Activated T-cell treated with anti-CD3 and anti-CD28 coated beads, Interleukin-2, amount 50 U/mL, for 48 hours (primary cell): ENCODE measurements at places on chromosomes 4 and X.

DNA sequence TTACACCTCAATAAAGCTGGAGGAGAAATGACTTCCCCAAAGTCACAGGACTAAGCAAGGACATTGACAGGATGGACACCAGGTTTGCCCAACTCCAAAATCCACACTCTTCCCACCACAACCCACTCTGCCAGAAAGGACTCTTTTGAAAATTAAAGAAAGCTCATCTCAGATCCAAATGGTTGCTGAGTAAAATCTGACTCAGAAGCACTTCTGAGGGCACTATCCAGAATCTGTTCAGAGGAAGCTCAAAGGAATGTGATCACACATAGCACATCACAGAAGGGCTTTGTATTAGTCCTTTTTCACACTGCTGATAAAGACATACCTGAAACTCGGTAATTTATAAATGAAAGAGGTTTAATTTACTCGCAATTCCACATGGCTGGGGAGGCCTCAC is 155.5 kb downstream of the RAB28 start:
- no peak for DNase-seq

- no peak for DNase-seq
These were observed 108.1 kb downstream of the MGST2 start for GRCh38 chr4:139773560-139774318.

GRCh38 chr4:148800336-148800885 is 358.2 kb upstream of the NR3C2 start:
- DNase-seq: no peak

DNA sequence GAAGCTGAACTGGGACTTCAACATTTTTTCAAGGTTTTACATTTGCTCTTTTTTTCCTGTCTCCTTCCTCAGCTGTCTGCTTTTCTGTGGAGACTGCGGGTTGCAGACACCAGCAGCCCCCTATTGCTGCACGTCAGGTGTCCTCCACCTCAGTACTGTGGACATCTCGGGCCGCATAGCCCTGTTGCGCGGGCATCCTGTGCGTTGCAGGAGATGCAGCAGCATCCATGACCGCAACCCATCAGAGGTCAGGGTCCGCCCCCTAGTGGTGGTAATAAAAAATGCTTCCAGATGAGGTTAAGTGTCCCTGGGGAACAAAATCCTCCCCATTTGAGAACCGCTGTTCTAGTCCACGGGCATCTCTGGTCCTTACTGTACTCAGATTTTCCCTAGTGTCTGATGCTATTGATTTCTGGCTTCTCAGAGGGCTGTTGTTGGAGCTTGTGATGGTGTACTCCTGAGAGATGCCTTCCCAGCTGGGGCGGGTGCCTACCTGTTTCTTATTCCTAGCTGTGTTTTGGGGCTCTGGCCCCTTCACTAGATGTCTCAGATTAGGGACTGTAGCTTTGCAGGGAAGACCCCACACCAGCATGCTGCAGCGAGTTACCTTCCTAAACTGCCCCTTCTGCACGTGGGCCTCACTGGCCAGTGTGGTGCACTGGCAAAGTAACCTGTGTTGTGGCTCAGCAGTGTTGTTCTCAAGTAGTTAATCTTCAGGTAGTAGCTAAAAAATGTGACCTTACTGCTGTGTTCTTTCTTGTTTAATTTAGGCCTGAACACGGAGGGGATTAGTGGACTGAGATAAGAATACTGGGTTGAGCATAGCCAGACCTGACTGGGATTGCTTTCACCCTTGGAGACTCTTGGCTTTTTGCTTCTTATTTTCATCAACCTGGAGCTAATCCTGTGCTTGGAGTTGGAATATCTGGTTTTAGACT is 28.2 kb downstream of the NSD2 start:
- DNase-seq: peak; percentile 79

- no peak for DNase-seq
These were observed 166.9 kb downstream of the ASMT start for GRCh38 chrX:1781766-1782165.

DNA sequence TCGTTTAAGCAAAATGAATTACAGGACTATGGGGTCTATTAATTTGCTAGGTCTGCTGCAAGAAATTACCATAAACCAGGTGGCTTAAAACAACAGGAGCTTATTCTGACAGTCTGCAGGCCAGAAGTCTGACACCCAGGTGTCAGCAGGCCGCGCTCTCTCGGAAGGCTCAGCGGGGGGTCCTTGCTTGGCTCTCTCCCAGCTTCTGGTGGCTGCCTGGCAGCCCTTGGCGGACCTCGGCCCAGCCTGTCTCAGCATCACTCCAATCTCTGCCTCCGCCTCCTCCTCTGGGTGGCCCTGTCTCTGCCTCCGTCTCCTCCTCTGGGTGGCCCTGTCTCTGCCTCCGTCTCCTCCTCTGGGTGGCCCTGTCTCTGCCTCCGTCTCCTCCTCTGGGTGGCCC is 580.5 kb upstream of the FAT1 start:
- no peak for DNase-seq

- peak; percentile 86 for DNase-seq
These were observed at the start of gene ZNF518B for GRCh38 chr4:10457255-10457801. ZNF518B (minus strand) TSS chr4:10457426; CDS start chr4:10446328, 11,098 bp downstream.

GRCh38 chrX:153392642-153393321 is 8.4 kb downstream of the PNMA6E start:
- no peak for DNase-seq

GRCh38 chr4:94472056-94472826 is 20.5 kb downstream of the PDLIM5 start:
- no peak for DNase-seq

DNA sequence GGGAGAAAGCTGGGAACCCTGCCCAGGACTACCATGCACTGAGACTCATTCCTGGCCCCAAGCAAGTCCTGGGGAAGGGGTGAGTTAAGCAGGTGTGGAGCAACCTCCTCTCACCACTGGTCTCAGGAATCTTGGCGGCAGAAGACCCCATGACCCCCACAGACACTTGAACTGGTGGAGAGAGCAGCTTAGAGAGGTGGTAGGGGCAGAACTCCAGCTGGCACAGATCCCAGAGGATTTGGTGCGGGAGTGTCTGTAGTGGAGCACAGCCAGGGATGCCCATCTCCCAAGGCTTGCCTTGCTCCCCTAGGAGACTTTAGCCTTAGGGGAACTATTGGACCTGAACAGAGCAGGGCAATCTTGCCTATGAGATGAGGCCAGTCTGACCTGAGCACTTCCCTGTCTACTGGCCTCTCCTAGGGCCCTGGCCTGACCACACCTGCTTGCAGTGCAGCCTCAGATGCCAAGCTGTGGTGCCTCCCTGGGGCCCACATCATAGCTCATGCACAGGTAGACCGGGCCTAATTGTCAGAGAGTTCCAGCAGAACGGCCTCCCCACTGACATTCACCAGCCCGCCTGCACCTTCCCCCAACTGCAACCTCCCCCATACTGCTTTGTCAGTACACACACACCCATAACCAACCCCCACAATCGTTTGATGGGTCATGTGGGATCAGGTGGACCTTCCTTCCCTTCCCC is 78.0 kb downstream of the NAA11 start:
- DNase-seq: no peak

GRCh38 chr4:2060611-2061185 is 1.6 kb downstream of the NAT8L start:
- DNase-seq: no peak

DNA sequence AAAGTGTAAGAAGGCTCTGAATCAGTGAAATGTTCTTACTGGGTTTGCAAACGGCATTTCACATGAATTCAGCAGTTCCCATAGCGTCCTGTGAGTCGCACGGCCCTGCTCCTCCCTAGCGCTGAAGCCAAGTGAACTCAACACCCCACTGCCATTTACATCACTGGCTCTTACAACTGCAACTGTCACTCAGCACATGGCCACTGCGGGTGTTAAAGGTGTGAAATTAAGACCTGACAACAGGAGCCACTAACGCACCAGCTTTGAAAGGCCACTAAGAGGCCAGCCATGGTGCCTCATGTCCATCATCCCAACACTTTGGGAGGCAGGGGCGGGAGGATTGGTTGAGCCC is 31.7 kb downstream of the RNF212 start:
- peak; percentile 46 for DNase-seq

DNA sequence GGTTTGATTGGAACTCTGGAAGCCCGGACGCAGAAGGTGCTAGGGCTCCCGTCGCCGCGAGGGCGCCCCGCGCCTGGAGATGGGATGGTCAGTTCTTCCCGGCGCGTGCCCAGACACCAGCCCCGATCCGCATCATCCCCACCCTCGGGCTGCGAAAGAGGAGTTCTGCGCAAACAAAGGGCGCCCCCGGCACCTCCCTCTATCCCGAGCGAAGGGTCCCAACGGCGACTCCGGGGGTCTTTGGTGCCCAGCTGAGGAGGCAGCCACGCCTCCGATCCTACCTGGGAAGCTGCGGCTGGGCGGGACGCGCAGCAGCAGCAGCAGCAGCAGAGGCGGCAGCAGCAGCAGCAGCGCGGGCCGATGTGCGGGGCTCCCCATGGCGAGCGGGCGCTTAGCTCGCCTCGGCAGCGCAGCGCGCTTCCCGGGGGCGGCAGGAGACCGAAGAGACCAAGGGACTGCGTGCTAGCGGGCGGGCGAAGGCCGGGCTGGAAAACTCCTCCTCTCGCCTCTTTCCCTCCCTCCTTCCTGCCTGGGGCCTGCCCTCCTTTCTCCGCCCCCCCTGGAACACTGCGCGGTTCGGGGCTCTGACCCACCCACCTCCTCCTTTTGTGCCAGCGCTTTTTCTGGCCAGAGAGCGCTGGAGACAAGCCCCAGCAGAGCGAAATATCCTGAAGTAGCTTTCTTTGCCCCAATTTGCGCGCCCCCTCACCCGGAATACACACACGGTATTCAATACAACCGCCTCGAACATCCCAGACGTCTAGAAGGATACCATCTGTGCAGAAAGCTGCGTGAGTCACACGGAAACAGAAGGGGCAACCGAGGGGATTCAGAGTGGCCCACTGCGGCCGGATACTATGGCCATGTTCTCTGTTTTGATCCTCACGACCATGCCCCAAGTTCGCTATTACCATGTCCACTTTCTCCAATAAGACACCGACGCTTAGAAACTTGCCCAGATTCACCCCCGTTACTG is at the start of gene SRPX:
Gene SRPX (minus strand): TSS at position 457 of the 976 bp plus-strand sequence. CDS start 79 bp downstream, at position 378.
- no peak for DNase-seq

GRCh38 chr4:138891631-138892031 is 124.0 kb upstream of the NOCT start:
- no peak for DNase-seq

DNA sequence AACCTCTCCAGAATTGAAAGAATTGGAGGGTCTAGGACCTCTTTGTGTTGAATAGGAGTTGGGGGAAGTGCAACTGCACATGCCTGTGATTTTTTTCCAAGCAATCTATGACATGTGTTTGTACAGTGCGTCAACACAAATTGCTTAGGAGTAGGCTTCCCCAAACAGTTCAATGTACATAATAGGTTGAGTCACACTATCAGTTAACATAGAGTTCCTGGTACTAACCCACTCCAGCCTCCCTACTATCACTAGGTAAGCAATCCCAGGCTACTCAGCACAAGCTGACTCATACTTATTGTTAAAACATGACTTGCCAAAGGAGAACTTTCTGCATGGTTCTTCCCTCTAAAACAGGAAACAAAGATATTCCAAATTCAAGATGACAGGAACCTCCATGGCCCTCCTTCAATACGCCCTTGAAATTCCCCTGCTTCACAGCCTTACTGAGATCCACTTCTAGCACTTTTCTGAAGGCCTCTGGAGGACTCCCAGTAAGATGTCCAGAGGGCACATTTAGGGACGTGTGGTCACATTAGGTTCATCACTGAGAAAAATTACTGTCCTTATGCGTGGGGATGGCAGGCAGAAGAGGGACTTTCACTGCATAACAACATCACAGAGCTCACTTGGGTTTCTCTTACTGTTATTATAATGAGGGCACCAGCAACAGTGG is 8.4 kb upstream of the VSIG1 start:
- no peak for DNase-seq

- no peak for DNase-seq
These were observed 125.8 kb downstream of the IRF2 start for GRCh38 chr4:184348311-184349233.

GRCh38 chr4:110704748-110705439 is 82.0 kb upstream of the PITX2 start:
- no peak for DNase-seq

DNA sequence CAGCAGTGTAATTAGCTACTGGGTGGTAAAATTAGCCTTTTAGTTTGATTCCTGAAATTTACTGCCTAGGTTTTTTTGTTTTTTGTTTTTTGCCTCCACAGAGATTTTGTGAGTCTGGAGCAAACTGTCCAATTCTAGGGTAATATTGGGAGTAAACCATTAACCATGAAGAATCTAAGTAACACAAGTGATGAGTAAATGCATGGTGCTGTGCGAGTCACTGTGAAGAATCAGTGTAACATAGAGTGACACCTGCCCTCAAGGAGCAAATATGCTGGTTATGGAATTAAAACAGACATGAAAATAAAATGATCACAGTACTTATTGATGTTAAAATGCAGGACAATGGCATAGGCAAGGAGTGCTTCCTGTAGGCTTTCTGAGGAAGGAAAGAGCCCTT is 60.1 kb downstream of the LRP2BP start:
- no peak for DNase-seq
